ENCODE measurements at places on chromosomes 1 and 21.

- DNase-seq, result no peak
Measured at GRCh38 chr1:169260478-169261151, 107.0 kb downstream of the NME7 start.

GRCh38 chr1:159868766-159869165 lies 6.3 kb upstream of the VSIG8 start:
- no peak for DNase-seq

GRCh38 chr1:109894823-109895719 lies 15.6 kb upstream of the CSF1 start:
- DNase-seq, result no peak

- DNase-seq, result no peak
Measured at GRCh38 chr1:93846992-93847810, 31.8 kb downstream of the DNTTIP2 start.

DNA sequence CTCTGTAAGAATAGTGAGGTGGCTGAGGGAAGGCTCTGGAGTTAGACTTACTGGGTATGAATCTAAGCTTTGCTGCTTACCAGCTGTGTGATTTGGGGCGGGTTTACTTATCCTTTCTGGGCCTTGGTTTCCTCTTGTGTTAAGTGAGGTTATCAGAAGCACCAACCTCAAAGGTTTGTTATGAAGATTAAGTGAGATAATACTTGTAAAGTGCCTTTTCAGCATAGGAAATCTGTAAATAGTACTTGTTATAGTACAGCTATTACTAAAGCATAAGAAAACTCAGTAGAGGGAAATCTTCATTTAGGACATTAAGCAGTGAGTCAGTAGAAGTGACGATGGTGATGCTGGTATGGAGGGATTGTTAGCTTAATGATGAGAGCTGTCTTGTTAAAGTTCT lies 12.1 kb downstream of the HHAT start:
- no peak for DNase-seq

DNA sequence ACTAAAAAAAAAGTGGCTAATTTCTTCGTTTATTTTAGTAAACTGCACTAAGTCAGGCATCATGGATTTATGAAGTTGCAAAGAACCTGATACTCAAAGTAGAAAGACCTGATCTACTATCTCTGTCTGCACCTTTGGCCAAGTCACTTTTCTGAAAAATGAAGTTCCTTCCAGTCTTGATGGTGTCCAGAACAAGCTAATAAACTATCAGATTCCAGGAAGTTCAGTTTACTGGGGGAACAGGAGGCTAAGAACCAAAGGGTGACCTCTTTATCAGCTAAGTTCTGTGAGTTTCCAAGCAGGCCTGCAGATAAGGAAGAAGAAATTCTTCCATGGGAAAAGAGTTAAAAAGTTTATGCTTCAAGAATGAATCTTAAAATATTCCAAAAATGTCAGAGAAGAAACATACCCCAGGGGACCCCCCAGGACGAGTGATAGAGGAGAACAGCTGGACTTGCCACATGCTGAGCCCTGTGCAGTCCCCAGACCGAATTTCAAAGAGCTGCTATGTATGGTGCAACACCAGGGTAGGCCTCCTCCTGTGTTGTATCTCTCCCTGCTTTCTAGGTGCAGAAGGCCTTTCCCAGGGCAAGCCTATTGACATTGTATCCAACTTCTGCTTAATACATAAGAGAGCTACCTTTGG lies 72.8 kb upstream of the FGGY start:
- no peak for DNase-seq

DNA sequence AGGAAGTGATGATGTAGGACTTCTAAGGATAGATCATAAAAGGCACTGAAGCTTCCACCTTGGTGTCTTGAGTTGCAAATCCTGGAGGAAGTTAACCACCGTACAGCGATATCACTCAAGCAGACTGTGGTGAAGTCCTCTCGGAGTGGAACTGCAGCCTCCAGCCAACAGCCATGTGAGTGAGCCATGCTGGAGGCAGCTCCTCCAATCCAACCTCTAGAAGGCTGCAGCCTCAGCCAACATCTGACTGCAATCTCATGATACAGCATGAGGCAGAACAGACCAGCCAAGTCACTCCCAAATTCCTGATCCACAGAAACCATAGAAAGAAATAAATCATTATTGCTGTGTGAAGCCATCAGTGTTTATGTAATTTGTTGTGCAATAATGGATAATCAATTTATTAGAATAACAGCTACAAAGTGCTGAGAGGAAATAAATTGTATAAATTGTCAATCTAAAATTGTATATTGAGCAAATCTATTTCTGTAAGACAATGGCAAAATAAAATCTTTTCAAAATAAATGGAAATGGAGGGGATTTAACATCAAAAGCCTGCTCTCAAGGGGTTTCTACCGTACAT lies 65.0 kb downstream of the PRSS38 start:
- DNase-seq, result no peak

DNA sequence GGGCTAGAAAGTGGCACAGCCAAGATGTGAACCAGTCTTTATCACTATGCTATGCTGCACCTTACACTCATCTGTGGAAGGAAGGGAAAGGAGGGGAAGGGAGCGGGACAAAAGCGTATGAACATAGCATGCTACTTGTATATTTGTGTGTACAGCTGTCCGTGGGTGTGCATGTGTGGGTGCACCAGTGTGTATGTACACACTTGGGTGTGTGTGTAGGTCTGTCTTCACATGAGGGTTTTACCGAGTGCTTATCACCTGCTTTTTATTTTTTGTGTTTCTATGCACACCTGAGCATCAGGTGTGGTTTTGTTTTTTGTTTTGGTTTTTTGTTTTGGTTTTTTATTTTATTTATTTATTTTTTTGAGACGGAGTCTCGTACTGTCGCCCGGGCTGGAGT lies 255.7 kb downstream of the RRAGC start:
- DNase-seq, result no peak

DNA sequence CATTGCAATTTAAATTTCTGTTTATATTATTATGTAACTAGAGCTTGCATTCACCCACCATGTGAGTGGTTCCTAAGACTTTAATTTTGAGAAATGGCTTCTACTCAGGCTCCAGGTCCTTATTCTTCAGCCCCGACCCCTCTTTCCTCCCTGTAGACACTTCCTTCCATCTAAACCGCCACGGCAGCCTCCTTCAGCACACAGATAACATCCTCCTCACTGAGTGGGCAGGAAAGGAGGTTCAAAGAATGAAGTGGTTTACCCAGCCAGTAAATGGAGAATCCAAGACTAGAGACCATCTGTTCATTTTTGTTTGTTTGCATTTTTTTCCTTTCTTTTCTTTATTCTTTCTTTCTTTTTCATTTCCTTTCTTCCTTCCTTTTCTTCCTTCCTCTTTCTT lies 37.1 kb upstream of the SOD1 start:
- DNase-seq, result no peak

- DNase-seq, result no peak
Measured at GRCh38 chr1:32984455-32985171, 20.0 kb upstream of the RNF19B start.

- DNase-seq, result no peak
Measured at GRCh38 chr1:110053552-110054428, 16.7 kb downstream of the ALX3 start.

DNA sequence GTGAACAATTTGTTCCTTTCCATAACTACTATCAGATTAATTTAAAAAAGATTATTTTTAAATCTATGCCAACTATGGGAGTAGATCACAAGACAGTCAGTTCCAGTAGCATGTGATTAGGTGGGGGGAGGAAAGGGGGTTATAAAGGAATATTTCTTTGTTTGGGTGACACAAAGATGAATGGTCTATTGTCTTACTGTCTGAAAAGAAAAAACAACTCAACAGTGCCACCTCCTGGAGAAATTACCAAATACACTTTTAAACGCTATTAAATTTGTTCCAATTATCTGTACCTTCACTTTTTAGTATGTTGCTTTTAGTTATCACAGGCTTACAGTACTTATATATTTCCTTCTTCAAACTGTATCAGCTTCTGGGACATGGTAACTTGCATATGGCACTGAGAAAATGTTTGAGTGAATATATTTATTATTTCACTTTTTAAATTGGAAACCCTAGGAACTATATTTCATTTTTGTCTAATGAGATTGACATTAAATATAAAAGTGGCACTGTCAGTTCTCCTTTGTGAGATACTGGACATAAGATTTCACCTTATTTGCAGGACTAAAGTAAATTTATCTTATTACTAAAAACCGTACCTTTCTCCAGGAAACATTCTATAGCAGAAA lies 1.7 kb upstream of the SORT1 start:
- DNase-seq, result no peak

GRCh38 chr1:53811414-53811851 lies 26.7 kb downstream of the NDC1 start:
- peak; percentile 31 for DNase-seq

DNA sequence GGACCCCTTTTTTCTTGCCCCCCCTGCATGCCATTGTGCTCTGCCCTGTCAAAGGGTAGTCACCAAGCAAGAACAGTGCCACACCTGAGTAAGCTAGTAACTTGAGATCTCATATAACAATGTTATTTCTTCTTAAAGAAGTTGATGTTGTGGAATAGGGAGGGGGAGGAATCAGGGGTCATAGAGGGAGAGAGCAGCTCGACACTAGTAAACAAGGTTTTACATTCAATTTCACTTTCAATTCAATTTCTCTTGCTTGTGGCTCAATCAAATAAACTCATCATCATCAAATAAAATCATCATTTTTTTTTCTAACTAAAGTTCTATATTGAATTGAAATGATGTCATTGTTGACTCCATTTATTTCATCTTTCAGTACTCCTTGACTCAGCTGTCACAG lies 106.4 kb downstream of the CRB1 start:
- no peak for DNase-seq

DNA sequence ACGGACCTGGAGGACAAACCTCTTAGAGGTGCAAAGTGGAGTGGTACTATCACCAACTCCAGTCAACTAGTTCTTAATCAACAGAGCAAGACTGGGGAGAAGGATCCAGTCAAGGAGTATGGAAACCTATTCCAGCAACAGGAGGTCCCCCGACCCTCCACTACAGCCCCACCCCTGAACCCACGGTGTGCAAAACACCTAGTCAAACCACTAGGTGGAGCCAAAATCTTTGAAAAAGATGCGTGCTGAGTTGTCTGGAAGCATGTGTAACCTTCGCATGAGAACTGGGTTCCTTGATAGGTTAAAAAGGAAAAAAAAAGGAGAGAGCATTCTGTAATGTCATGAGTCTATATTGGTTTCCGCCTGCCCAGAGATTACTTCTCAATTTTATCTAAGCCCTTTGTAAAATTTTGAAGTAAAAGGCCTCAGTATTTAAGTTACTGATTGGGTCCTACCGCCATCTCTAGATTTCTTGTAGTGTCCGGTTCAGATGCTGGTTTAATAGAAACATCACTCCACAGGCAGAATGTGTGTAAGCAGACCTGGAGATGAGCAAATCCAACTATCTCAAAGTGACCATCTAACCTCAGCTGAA lies 81.9 kb upstream of the HAO2 start:
- peak; percentile 50 for DNase-seq

- DNase-seq, result no peak
Measured at GRCh38 chr1:200380589-200381021, 29.2 kb downstream of the ZNF281 start.

DNA sequence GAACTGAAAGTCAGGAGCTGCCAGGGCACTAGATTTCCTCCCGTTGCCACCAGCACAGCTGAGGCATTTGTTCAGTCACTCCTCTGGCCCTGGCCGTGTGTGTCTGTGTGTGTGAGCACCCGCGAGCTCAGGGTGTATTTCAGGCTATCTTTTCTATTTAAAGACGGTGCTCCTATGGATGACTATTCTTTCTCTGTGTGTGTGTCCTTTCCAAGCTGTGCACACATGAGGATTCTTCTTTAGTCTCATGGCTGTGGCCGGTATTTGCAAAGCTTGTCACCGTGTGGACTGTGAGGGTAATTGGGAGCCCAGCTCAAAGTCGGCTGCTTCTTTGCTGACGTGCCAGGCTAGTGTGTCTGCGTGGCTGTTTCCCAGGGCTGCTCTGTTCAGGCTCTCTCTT lies 3.0 kb upstream of the KCND3 start:
- no peak for DNase-seq

GRCh38 chr1:65704318-65704717 lies 88.4 kb upstream of the PDE4B start:
- no peak for DNase-seq

All from iPS DF 6.9 (cell line).